ENCODE measurements at places on chromosomes 7 and 10.

DNA sequence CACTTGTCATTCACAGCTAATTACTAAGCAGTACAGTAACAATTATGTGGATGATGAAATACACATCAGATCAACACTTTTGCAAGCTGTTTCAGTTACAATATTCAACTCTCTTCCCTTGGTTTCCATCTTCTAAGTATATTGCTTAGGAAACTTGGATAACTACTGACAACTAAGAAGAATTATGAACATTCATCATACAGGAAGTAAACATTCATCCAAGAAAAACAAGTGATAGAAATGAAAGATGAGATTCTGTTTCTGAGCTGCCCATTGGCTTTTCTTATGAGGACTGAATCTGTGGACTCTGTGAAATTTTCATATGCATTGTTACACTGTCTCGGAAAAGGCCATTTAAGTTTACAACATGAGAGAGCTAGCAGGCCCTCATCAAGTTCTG lies 240.2 kb downstream of the PRKG1 start:
- DNase-seq: no peak

DNA sequence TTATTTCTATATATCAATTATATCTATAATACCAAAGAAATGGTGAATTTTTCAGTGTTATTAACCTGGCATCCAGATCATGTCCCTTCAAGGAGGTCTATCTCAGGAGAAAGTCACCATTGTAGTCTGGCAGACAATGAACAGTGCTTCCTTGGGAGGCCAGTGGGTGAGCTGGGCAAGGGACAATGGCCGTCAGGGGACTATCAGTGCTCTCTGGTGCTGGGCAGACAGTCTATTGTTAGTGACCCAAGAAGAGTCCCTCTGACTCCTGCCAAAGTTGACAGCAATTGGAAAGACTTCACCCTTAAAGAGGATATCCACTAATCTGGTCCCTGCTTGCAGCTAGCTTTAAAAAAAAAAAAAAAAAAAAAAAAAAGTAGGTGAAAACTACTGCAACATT lies 7.1 kb downstream of the JAZF1 start:
- no peak for DNase-seq

DNA sequence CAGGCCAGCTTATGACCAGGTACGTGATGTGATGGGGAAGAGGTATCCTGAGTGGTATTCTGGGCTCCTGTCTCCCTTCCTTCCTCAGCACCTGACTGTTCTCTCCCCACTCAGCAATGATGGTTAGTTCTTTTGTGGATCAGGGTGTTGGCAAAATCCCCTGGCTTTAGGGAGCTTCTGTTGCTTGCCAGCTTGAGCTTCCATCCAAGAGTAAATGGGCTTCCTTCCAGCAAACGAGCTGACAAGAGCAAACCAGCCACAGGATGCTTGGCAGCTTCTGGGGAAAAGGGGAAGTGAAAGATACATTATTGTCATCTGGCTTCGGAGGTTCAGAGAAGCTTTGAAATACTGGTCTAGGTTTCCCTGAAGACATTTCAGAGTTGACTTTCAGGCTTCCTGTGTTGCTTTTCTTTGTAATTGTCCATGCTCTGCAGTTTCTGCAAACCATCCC lies 5.2 kb downstream of the DUSP5 start:
- DNase-seq: no peak

GRCh38 chr7:52486267-52486666 lies 549.2 kb upstream of the POM121L12 start:
- DNase-seq: no peak

GRCh38 chr7:14766747-14767146 lies 135.8 kb downstream of the DGKB start:
- no peak for DNase-seq

DNA sequence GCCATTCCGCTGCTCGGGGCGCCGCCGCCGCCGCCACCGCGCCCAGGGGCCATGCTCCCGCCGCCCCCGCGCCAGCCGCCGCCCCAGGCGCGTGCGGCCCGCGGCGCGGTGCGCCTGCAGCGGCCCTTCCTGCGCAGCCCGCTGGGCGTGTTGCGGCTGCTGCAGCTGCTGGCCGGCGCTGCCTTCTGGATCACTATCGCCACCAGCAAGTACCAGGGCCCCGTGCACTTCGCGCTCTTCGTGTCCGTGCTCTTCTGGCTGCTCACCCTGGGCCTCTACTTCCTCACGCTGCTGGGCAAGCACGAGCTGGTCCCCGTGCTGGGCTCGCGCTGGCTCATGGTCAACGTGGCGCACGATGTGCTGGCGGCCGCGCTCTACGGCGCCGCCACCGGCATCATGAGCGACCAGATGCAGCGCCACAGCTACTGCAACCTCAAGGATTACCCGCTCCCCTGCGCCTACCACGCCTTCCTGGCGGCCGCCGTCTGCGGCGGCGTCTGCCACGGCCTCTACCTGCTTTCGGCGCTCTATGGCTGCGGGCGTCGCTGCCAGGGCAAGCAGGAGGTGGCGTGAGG lies 383 bp downstream of the MARVELD1 start:
- no peak for DNase-seq

- DNase-seq: no peak
Observed at GRCh38 chr10:121134711-121135110, 283.5 kb downstream of the WDR11 start.

All from cortex of kidney (tissue), 1 donor.